ENCODE measurements at places on chromosomes 11 and 22.

GRCh38 chr11:86204356-86204755 is 40.2 kb upstream of the EED start:
- DNase-seq = no peak

GRCh38 chr22:39613549-39613921 is 43.0 kb downstream of the CACNA1I start:
- no peak for DNase-seq

DNA sequence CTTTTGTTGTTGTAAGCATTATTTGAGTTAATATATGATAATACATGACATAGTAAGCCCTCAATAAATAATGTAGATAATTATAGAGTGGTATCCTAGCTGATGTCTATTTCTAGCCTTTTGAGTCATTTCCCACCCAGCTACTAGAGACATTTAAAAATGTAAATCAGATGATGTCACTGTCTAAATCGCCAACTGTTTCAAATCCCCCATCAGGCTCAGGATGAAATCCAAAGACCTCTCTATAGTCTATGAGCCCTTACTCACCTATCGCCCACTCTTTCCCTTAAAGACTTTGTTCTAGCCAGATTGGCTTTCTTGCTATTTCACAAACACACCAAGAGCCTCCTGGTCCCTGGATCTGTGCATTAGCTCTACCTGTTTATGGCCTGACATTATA is 135.4 kb upstream of the PLET1 start:
- DNase-seq = no peak

DNA sequence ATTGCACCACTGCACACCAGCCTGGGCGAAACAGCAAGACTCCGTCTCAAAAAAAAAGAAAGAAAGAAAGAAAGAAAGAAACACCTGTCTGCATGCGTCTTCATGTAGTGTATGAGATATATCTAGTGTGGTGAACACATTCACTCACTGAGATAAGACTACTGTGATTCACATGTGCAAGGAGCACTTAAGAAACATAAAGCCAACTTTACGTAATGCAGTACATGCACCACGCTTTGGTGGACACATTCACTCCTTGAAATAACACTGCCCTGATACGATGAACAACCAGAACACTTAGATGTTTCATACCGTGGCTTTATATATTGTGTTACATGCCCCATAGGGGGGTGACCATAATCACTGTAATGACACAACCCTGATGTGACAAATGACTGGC is 96.0 kb downstream of the MICAL3 start:
- no peak for DNase-seq

- peak; percentile 50 for DNase-seq
Observed at GRCh38 chr11:1825039-1825740, 9.6 kb upstream of the SYT8 start.

DNA sequence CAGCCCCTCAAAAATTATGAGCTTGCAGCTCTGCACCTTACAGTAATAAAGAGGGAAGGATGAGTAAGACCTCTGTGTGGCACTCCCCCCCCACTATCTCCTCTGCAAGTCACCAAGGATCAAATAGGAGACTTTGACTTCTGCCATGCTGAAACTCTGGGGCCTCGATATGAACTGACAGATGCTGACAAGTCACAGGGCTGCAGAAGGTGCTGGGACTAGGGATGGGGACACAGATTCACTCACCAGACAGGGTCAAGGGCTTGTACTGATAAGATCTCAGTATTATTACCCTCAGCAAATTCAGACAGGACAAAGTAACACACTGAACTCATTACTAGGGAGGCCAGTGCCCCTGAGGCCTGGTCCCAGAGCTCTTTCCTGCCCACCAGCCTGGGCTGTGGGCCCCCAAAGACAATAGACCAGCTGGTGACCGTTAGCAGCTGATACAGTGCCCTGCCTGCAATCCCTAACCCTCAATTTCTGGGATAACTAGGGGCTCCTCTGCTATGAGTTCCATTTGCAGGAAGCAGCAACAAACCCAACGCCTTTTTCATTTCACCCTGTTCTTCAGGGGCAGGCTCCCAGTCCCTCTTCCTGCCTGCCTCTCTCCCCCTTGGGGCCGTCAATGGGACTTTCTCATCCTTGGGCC is 20.1 kb downstream of the TMPRSS13 start:
- DNase-seq = no peak

GRCh38 chr11:120197251-120197891 is 13.5 kb upstream of the OAF start:
- no peak for DNase-seq

GRCh38 chr11:114483929-114484328 is 44.7 kb downstream of the REXO2 start:
- no peak for DNase-seq

GRCh38 chr22:46150034-46150654 is at the start of gene PPARA:
TSS of gene PPARA (plus strand) at chr22:46150526. CDS start at chr22:46198384, 47,858 bp downstream.
- DNase-seq = peak; percentile 70

- peak; percentile 34 for DNase-seq
Observed at GRCh38 chr11:122863704-122864326, 18.7 kb upstream of the JHY start.

DNA sequence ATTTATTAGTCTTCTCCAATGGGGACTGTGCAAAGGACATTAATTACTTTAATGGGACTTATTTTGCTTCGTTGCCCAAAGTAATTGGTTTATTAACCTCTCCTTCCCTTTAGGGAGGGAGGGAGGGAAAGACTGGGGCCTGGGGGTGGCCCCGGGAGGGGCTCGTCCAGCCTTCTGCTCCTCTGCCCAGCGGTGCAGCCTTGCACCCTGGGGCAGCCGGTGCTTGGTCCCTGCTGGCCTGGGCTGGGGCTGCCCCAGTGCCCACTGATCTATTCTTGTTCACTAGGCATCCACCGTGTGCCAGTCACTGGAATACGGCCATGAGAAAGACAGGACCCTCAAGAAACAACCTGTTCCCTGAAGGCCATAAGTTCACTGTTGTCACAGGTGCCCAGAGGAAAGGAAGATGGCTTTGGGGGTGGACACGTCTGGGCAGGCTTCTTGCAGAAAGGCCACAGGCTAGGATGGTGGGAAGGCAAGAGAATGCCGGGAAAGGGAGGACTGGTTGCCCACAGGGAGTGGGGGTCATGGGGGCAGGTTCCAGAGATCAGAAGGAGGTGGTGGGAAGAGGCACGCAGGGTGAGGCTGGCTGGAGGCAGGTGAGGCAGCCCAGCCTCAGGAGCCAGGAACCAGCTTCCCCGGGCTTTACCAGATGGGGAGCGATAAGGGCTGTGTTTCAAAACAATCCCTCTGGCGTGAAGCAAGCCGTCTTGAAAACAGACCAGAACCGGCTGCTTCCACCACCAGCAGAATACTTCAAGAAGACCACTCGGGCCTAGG is 47.6 kb upstream of the KCNQ1OT1 start:
- DNase-seq = no peak

DNA sequence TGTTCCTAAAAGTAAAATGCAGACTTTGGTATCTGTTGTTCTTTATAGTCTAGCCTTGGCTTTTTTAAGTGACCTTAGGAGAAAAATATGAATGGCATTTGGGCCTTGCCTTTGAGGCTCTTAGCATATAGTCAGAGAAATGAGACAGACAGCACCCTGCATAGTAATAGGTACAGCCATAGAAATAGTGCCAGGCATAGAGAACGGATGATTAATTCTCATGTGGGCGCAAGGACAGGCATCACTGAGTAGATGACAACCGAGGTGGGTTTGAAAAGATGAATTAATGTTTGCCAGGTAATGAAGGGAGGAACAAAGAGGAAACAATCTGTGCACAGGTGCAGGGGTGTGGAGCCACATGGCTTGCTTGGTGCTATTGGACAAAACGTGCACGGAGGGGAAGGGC is 90.5 kb downstream of the BMAL1 start:
- DNase-seq = peak; percentile 26

GRCh38 chr11:2709429-2709828 is 9.6 kb upstream of the KCNQ1OT1 start:
- DNase-seq = no peak

DNA sequence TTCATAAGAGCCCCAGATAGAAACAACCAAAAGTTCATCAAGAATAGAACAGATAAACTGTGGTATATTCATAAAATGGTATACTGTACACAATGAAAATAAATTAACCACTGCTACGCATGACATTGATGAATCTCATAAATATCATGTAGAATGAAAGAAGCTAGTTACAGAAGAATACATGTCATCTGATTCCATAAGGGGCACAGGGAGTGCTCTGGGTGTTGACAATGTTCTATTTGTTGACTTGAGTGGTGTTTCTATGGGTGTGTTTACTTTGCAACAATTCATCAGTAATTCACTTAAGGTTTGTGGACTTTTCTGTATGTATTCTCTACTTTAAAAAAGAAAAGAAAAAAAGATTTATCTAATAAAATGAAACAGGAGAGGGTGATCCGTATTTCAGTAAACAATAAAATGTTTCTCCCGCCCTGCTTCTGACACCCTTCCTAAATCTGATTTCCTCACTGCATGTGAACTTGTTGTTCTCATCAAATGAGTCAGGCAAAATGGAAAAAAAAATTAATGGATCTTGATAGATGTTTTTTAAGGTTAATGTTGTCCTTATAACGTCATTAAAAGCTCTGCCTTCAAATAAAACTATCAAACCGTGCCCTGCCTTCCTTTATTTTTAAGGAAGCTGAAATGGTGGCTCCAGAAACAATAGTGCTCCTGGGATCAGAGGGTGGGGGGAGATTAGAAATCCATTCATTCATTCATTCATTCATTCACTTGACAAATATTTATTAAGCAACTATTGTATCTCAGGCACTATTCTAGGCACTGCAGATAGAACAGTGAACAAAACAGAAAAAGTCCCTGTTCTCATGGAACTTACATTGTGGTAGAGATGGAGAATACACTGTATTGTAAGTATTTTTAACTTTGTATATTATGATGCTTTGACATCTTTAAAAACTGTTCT is 77.2 kb upstream of the CD44 start:
- no peak for DNase-seq

DNA sequence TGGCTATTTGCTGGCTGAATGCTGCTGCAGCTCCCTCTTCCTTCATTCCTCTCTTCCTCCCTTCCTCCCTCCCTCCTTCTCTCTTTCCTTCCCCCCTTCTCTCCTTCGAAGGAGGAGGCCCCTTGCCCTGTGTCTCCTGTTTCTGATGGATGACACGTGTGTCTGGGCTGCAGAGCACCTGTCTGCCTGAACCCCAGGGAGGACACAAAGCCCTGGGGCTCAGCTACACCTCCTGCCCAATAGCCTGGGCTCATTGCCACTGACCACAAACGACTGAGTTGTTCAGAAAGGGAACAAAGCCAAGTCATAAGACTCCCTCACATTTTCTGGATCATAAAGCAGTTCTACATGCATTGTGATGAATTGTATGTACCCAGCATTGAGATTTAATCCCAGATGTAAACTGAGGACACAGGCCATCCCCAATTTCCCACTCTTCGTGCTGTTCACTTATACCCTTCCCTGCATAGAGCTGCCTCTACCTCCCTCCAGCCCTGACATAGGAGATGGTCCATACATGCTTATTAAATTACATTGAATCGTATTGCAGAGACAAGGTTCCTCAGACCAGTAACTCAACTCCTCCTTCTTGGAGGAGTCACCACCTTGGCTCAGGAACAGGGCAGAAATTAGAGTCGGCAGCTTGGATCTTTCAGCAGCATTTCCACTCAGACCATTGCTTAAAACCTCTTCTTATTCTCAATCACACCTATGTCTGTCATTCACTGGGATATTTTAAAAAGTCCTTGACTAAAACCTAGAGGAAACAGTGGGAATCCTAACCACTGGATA is 1.2 kb downstream of the CSRP3 start:
- DNase-seq = peak; percentile 88
